SW 1271 (cell line): ENCODE measurements at places on chromosomes 4 and X.

DNA sequence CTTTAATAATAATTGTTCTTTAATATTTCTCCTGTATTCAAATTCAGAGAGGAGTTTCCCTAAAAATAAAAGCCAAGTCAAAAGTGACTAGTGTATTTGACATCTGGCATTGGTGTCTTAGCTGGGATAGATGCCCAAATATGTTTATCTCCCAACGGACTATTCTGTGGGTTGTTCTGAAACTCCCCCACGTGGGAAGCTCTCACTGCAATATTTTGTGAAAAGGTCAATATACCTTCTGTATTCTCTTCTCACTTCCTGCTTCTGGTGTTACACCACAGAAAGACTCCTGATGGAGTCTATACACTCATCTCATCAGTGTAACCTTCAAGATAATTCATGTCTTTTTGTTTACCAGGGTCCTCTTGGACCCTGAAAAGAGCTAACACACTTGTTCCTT, 2052.8 kb upstream of the TENM3 start:
- no peak for DNase-seq

GRCh38 chr4:133379681-133380438, 230.8 kb downstream of the PCDH10 start:
- DNase-seq, result no peak

- DNase-seq, result peak; percentile 24
Observed at GRCh38 chr4:41144812-41145211, 69.5 kb downstream of the APBB2 start.

DNA sequence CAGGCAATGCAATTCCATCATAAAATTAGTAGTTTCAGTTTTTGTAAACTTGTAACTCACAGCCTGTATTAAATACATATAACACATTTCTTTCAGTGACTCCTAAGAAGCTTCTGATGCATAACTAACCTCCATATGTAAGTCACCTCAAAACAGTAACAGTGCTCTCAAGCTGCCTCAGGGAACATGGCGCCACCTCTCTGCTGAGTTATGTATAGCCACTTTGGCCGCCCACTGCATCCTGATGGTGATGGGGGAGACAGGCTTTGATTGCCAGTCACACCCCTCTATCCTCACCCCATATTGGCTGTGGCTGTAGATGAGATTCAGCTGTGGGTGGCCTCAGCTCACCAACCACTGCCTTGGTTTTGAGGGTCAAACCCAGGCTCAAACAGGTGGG, 54.3 kb downstream of the LRBA start:
- peak; percentile 5 for DNase-seq

- DNase-seq, result no peak
Observed at GRCh38 chrX:23766650-23767551, 16.1 kb upstream of the SAT1 start.

DNA sequence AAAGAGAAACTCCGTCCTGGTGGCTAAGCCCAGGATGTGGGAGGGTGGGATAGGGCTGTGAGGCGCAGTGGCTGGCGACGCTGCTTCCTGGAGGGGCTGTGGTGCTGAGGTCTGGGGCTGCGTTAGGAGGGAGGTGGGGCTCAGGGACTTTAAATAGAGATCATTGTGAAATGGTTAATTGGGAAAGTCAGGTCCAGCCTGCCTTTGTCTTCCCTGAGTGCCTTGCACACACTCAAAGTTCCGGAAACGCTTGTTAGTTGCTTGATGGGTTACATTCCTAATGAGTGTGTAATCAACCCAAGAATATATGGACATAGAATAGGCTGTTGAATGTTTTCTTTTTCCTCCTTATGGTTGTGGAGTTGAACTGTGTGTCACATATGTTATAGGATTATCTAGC, 55.7 kb upstream of the CLDN34 start:
- no peak for DNase-seq

- no peak for DNase-seq
Observed at GRCh38 chr4:57412259-57413054, 302.3 kb upstream of the IGFBP7 start.

DNA sequence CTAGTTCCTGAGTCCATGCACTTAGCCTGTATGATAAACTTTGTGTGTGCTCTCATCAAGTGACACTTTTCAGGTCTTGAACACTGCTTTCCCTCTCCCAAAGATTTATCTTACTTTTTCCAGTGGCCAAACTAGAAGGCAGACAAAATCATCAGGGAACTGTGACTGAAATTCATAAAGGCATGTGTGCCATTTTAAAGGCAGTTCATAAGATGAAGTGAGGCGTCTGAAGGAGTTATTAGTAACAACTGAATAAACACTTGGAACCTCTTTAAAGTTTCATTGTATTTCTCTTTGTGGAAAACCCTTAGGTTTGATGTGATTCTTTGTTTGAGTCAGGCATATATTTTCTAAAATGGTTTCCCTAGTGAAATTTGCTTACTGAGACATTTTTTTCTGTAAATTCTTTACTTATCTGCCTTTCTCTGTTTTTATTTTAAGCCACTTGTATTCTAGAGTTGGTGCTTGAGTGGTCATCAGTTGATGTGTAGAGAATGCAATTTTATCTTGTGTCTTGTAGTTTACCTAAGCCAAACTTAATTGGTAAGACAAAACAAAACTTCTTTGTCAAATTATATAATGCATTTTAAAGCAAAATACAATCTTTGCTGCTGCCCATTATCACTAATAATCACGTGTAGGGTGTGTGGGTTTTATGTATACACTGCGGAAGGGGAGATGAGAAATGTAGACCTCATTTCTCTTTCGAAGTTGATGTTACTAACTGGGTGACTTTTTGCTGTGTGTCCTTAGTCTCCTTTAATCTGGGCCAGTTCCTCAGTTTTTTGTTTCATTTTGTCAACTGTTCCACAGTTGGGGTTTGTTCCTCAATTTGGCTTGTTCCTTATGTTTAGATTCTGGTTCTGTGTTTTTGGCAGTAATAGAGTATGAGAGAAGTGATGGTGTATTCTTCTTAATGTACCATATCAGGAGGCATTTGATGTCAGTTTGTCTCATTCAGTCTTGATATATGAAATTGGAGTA, 56.8 kb downstream of the RBPJ start:
- no peak for DNase-seq

- no peak for DNase-seq
Observed at GRCh38 chr4:14924076-14924811, 78.0 kb upstream of the CPEB2 start.

DNA sequence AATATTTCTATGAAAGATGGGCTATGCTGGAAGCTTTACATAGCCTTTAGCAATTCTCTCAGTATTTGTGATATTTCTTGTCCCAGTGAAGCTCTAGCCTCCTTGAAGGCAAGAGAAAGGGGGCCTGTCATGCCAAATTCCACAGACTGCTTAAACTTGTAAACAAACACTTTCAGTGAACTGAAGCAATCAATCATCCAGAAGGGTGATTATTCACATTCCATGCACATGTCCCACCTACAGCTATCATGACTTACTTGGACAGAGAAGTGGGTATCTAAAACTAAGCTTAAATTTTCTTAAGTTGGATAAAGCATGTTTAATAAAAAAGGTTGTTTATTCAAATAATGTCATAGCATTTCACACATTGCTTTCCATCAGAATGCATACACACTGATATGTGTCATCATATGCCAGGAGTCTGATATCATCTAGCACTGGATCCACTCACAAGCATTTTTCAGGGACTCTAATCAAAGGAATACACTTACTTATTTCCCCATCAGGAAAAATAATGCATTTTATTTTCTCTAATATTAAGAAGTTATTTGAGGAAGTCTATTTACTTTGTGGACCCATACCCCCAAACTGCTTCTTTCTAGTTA, 1.2 kb upstream of the FSTL5 start:
- DNase-seq, result no peak

DNA sequence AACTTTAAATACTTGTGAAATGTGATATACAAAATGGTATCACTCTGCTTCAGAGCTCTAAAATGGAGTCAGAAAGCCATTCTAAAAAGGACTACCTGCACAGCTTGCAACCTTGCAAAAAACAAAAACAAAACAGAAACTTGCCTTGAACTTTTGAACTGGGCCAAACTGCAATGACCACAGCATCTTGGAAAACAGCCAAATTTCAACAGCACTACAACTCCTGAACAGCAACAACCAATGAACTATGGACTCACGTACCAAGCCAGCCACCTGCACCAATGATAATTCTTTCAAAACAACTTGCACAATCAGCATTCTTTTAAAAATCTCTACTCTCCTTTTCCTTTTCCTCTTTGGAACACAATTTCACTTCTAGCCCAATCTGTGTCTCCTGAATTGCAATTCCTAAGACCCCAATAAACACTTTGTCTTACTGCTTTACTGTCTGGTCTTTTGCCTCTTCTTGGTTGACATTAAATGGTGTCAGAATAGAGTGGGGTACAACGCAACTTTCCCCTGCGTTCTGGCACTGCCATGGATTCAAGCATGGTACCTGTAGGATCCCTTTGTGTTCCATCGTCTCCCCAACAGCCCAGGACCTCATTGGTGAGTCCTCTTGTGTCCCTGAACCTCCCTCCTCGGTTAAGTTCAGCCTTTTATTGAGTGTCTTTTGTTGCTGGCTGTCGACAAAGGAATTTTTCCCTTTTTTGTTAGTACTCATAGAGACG, 35.7 kb upstream of the FMR1 start:
- DNase-seq, result no peak

DNA sequence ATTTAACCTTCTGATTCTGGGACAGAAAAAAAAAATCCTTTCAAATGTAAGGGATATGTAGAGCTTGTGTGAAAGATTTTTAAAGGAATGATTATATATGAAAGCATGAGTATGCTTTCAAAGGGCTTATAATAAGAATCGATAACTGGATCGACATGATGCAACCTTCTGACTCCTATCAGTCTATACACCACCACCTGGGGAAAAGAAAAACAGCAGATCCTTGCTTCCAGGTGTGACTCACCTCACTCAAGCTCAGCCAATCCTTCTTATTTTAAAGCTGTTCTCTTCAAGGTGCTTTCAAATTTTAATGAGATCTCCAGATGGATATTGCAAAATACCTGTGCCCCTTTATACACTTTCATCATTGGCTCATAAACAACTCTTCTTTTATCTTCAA, 102.1 kb upstream of the EDNRA start:
- no peak for DNase-seq

DNA sequence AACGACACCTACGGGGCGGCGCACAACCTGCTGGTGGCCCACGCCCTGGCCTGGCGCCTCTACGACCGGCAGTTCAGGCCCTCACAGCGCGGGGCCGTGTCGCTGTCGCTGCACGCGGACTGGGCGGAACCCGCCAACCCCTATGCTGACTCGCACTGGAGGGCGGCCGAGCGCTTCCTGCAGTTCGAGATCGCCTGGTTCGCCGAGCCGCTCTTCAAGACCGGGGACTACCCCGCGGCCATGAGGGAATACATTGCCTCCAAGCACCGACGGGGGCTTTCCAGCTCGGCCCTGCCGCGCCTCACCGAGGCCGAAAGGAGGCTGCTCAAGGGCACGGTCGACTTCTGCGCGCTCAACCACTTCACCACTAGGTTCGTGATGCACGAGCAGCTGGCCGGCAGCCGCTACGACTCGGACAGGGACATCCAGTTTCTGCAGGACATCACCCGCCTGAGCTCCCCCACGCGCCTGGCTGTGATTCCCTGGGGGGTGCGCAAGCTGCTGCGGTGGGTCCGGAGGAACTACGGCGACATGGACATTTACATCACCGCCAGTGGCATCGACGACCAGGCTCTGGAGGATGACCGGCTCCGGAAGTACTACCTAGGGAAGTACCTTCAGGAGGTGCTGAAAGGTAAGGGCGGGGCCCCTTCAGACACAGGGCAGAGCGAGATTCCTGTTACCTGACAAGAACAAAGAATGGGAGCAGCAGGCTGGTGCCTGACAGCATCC, 11.7 kb downstream of the RPL9 start:
- no peak for DNase-seq

GRCh38 chr4:83283181-83283580, 1.4 kb downstream of the COQ2 start:
- no peak for DNase-seq

DNA sequence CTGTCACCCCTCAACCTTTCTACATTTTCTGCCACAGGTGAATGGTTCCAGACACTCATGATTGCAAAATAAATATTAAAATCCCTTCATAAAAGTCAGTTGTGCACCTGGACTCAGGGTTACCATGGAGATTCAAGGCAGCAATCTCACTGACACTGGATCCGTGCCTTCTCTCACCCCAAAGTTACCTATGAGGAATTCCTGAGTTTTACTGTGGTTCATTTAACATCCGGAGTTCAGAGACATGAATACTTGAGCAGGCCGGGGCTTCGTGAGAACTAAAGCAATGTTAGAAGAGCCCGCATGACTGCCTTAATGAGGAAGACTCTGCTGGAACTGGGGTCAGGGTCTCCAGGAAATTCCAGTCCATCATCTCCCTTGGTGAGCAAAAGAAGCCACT, 12.5 kb upstream of the CLNK start:
- DNase-seq, result no peak

- no peak for DNase-seq
Observed at GRCh38 chr4:171602638-171603355, 210.4 kb upstream of the GALNTL6 start.

GRCh38 chrX:22081475-22082092, 49.5 kb downstream of the PHEX start:
- DNase-seq, result no peak

GRCh38 chr4:19472666-19473065, 779.0 kb upstream of the SLIT2 start:
- no peak for DNase-seq

DNA sequence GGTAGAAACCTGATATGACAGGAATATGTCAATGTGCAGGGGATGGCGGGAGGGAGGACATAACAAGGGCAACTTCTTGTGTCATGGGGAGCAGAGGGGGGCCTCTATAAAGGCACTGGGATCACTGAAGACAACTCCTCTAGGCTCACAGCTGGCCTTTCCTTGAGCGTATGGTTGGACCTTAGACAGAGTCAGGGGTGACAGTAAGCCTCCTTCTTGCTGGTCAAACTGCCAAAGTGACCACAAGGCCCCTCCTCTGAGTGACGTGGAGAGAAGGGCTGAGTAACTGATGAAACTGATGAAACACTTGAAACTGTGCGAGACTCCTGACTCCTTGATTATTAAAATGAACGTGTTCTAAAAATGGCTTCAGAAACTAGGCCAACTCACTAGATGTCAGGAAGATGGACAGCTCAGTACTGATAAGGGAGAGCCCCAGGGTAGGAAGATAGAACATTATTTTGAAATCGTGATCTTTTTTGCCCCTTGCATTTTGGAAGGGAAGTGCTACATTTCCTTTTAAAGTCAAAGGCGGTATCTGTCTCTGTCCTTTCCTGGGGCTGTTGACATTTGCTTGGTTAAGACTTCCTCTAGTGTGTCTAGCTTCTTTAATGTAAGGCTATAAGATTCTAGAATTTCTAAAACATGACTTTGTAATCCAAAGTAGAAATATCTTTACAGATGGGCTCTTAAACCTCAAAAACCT, 1.6 kb downstream of the RAB33A start:
- no peak for DNase-seq
